Stimulated activated CD8-positive, alpha-beta memory T cell treated with anti-CD3 and anti-CD28 coated beads, Interleukin-4, amount 100 ng/mL, for 4 hours (primary cell): ENCODE measurements at places on chromosomes 1 and 21.

DNA sequence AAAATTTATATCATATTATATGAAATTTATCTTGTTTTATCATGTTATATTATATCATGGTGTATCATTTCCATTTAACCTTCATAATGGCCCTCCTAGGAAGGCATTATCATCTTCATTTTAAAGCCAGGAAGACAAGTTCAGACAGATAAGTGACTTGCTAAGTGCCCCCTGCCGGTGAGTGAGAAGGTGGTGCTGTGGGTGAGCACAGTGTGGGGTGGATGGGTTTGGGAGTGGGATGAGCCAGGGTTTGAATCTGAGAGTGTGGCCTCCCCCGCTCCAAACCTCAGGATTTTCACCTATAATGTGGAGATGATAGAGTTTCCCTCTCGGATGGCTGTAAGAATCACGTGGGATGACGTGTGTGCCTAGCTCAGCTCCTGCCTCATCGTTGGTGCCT, 108.7 kb upstream of the IGSF21 start:
- no peak for DNase-seq

DNA sequence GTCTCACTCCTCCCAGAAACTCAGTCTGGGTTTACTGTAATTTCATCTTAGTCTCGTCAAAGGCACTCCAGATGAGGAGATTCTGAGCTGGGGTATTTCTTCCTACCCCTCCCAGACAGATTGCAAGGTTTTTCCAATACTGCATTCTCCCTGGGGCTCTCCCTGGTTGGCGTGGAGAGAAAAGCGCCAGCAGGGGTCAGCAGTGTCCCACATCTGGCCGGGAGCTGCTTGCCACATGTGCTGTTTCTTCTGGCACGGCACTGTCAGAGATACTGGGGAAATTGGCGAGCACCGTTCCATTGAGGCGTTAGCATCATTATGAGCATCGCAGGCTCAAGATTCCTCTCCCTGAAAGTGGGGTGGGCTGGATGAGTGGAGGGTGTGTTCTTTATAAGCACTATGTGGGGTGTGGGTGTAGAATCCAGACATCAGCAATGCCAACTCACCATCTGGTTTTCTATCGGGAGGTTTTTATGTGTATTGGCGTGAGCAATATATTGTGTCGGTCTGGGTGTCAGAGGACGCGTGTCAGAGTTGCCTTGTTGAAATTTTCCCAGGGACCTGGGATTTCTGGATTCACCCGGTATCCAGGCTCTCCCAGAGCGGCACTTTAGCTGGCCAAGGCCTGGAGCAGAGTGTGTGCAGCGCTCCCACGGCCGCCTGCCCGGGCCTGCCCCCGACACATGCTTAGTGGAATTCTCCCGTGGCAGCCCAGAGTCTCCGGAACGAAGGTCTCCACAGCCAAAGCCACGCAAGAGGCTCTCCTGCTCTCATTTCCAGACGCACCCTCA, 8.0 kb upstream of the NAV1 start:
- DNase-seq: no peak

GRCh38 chr1:53625766-53626520, 113.0 kb downstream of the GLIS1 start:
- no peak for DNase-seq

- DNase-seq: no peak
These were observed 16.7 kb downstream of the RAB3B start for GRCh38 chr1:51973587-51974474.

DNA sequence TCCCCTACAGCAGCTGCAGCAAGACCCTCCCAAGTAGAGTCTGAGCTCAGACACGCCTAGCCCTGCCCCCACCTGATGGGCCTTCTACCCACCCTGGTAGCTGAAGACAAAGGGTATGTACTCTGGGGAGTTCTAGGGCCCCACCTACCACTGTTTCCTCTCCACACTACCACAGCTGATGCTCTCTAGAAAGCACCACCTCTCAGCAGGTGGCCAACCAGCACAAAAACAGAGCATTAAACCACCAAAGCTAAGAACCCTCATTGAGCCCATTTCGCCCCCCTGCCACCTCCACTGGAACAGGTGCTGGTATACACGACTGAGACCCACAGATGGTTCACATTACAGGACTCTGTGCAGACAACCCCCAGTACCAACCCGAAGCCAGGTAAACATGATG, 258.9 kb downstream of the SETD4 start:
- DNase-seq: no peak

GRCh38 chr1:204730826-204731459, 45.4 kb upstream of the LRRN2 start:
- no peak for DNase-seq

- no peak for DNase-seq
These were observed 234.6 kb upstream of the KAZN start for GRCh38 chr1:14363707-14364413.

- DNase-seq: no peak
These were observed 16.5 kb downstream of the SLC2A7 start for GRCh38 chr1:9009438-9010370.

DNA sequence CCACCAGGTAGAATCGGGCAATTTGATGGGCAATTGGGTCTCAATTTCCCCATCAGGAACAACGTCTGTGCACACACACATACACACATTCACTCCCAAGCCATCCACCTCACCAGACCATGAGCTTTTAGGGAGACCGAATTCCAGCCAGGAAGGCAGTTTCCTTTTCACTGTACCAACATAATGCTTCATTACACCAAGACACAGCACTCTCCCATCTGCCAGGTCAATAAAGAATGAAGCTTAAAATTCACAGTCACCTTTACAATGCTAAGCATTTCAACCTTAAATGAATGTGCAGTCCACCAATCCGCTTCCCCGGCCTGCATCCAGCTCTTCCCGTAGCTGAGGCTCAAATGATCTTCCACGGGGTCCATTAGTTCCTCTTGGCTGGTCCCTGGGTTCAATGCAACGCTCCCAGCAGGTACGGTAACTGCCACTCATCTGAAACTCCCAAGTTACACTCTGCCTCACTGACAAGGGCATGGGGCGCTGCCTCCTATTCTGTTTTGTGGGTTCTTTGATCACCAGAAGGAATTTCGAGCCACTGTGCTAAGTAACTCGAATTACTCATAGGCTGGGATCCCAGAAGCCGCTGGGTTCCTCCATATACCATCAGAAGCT, 105.0 kb downstream of the SIM2 start:
- no peak for DNase-seq

GRCh38 chr1:54565113-54565501, 17.1 kb downstream of the ACOT11 start:
- no peak for DNase-seq

GRCh38 chr1:32307324-32307723, 15.4 kb downstream of the HDAC1 start:
- DNase-seq: no peak

- DNase-seq: no peak
These were observed 18.0 kb upstream of the RABGGTB start for GRCh38 chr1:75768016-75768415.

- no peak for DNase-seq
These were observed 2.5 kb upstream of the TRIM11 start for GRCh38 chr1:228408869-228409805.

DNA sequence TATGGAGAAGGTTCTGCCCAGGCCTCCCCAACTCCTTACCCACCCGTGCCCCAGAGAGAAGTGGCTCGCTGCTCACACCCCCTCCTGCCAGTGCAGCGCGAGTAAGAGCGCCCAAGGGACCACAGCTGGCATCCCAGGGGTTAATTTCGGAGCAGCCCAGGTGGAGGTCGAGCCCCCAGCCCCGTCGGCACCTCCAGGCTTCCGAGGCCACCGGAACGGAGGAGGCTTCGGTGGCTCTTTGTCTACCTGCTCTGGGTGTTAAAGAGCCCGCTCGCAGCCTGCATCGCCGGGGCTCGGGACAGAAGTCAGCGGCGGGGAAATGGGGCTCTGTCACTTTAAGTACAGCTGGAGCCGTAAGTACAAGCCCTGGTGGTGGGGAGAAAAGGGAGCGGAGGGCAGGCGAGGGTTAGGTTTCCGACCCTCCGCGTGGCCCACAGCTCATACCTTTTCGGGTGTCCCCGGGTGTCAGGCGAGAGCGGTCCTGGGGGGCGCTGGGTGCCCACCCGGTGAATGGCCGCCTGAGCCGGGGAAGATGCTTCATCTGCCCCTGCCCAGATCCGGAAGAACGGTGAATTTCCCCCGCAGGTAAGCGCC, 89.4 kb upstream of the IPO9 start:
- peak; percentile 18 for DNase-seq

DNA sequence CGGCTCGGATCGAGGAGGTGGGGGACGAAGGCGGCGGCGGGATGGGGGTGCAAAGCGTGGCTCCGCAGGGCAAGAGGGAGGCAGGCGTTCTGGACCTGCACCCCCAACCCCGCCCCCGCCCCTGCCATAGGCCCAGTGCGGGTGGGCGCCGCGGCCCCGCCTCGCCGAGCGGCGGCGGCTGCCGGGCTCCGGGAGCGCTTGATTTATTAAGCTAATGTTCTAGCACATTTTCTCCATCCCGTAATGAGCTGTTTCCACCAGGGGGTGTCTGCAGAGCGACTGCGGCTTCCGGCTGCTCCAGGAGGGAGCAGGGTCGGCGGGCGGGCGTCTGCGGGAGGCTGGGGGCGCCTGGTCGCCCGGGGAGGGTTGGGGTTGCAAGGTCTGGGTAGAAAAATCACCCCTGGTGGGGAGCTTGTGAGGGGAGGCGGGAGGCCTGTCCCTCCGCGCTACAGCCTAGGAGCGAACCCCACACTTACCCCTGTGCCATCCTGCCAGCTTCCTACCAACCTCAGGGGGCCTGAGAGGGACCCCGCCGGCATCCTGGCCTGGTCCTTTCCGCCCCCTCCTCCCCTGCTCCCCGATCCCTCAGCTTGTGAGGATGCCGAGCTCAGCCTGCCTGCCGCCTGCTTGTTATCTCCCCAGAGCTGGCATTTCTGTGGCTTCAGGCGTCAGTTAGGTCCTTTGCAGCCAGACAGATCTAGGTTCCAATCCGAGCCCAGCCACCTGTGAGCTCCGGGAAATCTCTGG, 48.5 kb upstream of the ACOT11 start:
- no peak for DNase-seq

DNA sequence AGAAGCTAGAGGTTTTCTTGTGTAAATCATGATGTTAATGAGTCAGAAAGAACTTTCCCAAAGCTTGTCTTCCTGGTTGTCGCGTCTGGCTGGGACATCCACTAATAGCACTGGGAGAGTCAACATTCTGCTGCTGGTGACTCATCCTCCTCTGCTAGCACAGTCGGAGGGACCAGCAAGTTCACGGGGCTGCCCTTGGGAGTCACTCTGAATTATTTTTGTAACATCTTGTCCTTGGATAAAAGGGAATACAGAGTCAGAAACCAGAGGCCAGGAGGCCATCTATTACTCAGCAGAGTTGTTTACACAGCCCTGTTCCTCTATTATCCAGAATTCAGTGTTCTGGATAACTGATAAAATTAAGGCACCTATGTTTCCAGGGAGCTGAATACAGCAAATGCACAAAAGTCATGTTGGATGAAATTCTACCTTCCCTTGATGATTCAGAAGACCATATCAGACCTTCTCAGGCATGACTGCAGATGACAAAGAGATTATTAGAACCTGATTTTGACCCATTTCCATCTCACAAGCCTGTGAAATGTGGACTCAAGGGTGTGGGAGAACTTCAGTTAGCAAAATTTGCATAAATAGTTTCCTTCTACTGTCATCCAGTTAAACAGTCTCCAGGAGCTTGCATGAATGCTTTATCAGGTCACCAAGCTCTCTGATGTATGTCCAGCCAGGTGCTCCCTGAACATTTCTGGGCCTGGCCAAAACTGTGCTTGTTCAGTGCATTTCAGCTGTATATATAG, 68.1 kb downstream of the JAK1 start:
- DNase-seq: no peak

GRCh38 chr1:211750599-211750998, 75.2 kb upstream of the NEK2 start:
- no peak for DNase-seq

GRCh38 chr1:27416387-27417111, 24.1 kb downstream of the GPR3 start:
- DNase-seq: no peak

GRCh38 chr21:43016728-43017127, 42.4 kb downstream of the PKNOX1 start:
- no peak for DNase-seq

GRCh38 chr1:160432371-160432786, 32.0 kb downstream of the VANGL2 start:
- no peak for DNase-seq

DNA sequence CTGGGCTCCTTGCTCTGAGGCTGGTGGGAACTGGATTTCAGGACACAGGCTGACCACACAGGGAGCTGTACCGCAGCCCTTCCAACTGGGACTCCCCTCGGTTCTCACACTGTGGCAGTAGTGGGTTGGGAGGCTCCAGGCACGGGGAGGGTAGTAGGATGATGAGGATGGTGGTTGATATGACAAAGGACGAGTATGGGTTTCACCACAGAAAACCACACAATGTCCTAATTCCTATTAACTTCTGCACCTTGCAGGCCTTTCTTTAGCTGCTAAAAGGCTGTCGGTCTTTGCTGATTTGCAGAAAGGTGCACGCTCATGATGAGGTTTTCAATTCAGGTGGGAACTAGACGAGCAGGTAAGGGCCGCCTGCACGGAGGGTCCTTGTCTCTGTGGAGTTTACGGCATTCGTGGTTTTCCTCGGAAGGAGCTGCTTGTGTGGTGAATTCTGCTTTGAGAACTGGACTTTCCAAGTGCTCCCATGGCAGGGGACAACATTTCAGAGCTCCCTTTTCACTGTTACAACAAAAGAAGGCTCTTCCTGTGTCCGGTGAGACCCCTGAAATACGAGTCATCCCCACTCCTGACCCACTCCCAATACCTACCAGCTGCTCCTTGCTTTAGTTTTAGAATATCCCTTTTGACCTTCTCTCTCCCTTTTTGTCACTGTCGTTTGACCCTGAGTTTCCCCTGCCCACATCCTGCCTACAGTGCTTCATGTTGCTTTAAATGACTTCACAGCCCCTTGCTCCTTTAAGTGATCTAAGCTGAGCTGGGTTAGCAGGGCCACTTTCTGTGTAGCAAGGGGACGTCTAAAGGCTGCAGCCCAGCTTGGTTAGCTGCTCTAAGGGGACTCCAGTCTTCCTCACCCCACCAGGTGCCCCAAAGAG, 125.1 kb downstream of the MRPS6 start:
- DNase-seq: peak; percentile 6

DNA sequence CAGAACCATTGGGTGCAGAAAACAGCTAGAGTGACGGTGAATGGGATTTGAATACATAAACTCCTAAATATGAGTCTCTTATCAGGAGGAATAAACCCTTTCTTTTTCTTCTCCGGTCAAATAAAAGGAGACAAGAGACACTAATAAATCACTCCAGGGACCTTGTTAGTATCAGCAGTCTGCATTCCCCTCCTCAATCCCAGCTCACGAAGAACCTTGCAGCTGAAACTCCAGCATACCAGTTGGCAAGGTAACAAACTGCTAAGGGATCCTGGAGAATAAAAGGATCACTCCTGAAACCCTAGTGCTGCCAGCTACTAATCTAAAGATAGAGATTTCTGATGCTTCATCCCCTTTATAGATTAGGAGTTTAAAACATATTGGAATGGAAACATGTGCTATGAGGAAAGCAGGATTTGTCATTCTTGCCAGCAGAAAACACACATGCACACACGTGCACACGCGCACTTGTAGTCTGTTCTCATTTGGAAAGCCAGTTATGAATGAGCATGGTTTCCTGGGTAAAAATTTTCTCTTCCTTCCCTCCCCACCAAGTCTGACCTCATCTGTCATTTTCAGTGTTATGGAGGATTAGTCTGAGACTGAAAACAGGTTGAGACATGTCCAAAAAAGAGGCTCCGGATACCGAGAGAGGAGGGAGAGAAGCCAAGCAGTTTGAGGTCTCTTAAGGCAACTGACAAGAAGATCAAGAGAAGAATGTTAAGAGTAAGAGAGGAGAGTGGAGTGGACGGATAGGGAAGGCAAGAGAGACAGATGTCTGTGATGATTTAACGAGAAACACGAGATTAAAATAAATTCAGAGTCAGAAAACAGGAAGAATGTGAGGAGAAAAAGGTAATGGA, 10.9 kb downstream of the IER5 start:
- no peak for DNase-seq

- DNase-seq: no peak
These were observed 64.0 kb upstream of the RUNX1 start for GRCh38 chr21:35113064-35113463.
